Stimulated activated CD4-positive, alpha-beta T cell treated with anti-CD3 and anti-CD28 coated beads, Interleukin-1b, Interleukin-23, amount 100 ng/mL, for 4 hours (primary cell): ENCODE measurements at places on chromosomes 3 and 15.

GRCh38 chr3:128597900-128598299 lies 52.7 kb downstream of the RPN1 start:
- no peak for DNase-seq

- no peak for DNase-seq
Observed at GRCh38 chr15:31489801-31490646, 163.4 kb downstream of the KLF13 start.

GRCh38 chr3:187719628-187720336 lies 17.4 kb upstream of the RTP2 start:
- no peak for DNase-seq

DNA sequence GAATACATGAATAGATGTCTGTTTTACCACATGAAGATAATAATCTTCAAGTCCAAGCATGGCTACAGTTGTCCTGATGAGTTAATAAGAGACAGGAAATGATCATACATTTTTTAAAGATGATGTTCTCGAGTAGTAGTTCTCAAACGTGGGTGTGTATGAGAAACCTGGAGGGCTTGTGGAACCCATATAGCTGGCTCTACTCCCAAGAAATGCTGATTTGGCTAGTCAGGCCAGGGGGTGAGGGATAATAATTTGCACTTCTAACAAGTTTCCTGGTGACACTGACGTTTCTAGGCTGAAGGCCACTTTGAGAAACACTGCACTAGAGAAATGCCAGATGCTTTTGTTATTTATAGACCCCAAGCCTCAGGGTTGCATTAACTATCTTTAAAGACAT lies 37.0 kb downstream of the ROPN1B start:
- no peak for DNase-seq

- no peak for DNase-seq
Observed at GRCh38 chr3:16297997-16298885, 33.2 kb downstream of the OXNAD1 start.

- DNase-seq: no peak
Observed at GRCh38 chr15:91412138-91412928, 312.3 kb downstream of the SV2B start.

GRCh38 chr15:77748078-77749064 lies 115.7 kb upstream of the LINGO1 start:
- no peak for DNase-seq

- DNase-seq: no peak
Observed at GRCh38 chr15:31487811-31488436, 161.3 kb downstream of the KLF13 start.

DNA sequence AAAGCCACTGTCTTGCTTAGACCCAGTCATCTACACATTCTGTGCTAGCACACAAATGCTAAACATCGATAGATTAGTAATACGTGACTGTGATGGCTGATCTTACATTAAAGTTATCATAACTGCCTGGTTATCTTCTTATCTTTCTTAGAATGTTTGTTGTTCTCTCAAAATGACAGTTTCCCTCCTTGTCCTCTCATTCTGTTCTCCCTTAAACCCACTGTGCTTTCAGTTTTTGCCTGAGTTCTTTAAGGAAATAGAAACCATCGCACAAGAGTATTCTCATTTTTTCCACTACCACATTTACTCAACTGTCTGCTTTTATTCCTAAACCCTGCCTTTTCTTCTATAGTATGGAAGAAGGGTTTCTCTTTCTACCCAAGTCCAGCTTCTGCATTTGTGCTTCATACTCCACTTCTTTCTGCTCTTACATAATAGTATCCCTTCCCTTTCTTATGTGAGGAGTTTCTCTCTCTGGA lies 17.1 kb downstream of the STX19 start:
- no peak for DNase-seq

GRCh38 chr3:155423526-155424322 lies 130.2 kb upstream of the STRIT1 start:
- no peak for DNase-seq
